ENCODE measurements at places on chromosomes 4 and X.

DNA sequence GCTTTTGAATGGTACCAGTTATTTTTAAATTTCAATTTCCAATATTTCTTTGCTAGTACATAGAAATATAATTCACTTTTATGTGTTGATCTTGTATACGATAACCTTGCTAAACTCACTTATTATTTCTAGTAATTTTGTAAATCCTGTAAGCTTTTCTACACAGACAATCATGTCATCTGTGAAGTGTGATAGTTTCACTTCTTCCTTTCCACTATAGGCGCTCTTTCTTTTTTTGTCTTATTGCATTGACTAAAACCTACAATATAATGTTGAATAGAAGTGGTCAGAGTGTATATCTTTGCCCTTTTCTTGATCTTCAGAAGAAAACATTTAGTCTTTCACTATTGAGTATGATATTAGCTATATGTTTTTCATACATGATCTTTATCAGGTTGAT, 76.6 kb downstream of the ZNF182 start:
- DNase-seq = no peak

DNA sequence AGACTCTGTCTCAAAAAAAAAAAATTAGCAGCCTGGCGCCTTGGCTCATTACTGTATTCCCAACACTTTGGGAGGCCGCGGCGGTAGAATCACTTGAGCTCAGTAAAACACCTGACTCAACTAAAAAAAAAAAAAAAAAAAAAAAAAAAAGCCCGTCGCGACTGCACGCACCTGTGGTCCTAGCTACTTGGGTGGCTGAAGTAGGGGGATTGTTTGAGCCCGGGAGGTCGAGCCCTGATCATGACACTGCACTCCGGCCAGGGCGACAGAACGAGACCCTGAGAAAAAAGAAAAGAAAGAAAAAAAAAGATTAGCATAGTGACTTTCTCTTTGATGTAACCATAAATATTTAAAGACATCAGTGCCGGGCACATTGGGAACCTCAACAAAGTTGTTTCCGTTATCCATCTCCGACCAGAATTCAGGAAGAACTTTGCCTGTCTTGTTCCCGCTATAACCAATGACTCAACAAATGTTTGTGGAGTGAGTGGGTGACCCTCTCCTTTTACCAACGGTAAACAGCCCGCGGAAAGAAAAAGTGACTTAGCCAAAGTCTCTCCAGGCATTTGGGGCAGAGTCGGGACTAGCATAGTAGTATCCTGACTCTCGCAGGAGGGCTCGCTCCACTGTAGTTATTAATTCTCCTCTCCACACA, 553 bp upstream of the MED28 start:
- DNase-seq = no peak

- no peak for DNase-seq
Measured at GRCh38 chrX:17854531-17854930, 6.6 kb downstream of the RAI2 start.

DNA sequence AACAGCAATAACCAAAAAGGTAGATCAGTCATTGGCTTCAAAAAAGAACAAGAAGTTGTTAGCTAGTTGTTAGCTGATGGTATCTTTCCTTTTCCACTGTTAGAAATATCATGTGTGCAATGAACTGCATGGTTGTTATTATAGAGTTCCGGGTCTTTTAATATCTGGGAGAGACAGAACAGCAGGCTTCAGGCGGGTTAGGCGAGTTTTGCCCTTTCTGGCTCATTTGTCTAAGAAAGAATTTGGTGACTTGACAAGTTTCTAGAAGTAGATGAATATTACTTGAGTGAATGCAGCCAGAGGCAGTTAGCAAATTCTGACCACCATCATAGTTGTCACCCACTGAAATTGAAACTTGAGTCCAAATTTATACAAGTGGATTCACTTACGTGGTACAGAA, 88.9 kb upstream of the MID1 start:
- no peak for DNase-seq

GRCh38 chr4:179595671-179596410, 2153.6 kb upstream of the AGA start:
- no peak for DNase-seq

DNA sequence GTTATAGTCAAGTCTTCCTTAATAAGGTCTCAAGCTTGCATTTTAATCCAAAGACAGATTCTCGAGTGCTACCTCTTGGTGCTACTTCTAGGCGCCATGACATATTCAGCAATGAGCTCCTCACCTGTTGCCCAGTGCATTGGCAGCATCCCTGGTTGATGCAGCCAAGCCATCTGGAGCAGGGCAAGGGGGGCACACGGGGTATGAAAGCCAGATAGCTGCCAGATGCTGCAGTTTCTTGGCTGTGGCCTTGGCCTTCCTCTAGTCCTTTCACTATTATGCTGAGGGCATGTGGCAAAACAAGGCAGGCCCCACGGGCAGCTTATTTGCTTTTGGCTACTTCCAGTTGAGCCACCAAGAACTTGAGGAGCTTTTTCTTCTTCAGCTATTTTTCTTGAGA, 168.6 kb upstream of the PGRMC2 start:
- DNase-seq = no peak

DNA sequence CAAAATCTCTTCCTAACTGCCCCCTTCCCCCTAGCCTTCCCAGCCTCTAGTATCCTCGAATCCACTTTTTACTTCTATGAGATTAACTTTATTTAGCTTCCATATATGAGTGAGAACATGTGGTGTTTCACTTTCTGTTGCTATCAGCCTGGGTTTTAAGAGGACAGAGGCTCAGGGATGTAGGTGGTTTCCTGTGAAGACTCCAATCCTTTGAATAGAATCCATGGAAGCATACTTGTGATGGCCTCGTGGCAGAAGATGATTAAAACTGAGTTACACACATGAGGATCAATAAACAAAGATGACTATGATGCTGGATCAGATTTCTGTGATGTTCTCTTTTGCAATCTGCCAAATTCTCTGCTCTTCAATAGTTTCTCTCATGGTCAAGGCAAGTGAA, 29.8 kb downstream of the CD99L2 start:
- no peak for DNase-seq

GRCh38 chrX:15204130-15204751, 65.6 kb downstream of the ASB9 start:
- DNase-seq = no peak

- no peak for DNase-seq
Measured at GRCh38 chrX:41863343-41864203, 59.8 kb downstream of the CASK start.

GRCh38 chrX:48802089-48802904, 430 bp downstream of the HDAC6 start:
- peak; percentile 20 for DNase-seq

DNA sequence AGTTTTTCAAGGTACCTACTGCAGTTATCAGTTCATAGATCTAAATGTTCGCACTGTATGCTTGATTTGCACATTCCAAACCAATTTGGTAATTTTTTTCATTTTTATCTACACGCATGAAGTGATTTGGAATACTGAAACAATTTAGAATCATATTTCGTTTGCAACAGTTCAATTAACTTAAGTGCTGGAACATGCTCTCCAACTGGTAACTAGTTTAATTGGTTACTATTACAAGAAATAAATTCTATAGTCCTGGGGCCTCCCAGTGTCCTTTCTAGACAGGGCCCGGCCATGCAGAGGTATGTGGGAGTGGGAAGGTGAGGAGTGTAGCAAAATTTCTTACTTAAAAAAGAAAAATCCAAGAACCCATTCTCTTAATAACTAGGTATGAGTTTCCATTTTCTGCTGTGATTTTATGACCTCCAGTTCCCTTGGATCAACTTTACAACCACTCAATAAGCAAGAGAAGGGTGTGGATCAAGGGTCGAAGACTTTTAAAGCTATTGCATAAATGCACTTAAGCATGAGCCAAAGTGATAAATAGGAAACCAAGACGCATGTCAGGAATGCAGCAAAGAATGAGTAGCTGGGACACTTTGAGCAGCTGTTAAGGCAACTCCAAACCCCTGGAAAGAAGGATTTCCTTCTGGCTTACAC, 106.9 kb downstream of the PPARGC1A start:
- DNase-seq = no peak

- no peak for DNase-seq
Measured at GRCh38 chrX:40266490-40267333, 169.0 kb upstream of the BCOR start.

DNA sequence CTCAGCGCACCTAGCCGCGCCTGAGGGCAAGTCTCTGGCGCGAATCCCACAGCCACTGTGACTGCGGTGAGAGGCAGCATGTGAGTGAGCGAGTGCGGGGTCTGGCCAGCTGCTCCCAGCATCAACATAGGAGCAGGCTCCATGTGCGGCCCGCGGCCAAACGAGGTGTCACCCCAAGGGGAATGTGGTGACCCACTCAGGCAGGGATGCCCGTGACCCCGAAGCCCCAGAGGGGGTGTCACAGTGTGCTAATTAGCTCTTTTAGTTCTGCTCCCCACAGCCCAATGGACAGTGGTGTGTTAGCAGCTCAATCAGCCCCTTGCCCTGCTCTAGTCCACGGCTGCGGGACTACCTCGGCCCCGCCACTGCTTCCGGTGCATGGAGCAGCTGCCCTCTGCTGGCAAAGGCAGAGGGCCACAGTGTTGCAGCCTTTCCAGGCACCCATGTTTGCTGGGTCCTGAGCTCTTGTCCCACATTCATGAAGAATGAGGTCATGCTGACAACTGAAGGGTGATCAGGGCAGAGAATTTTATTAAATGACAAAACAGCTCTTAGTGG, 61.4 kb downstream of the AGA start:
- DNase-seq = no peak

DNA sequence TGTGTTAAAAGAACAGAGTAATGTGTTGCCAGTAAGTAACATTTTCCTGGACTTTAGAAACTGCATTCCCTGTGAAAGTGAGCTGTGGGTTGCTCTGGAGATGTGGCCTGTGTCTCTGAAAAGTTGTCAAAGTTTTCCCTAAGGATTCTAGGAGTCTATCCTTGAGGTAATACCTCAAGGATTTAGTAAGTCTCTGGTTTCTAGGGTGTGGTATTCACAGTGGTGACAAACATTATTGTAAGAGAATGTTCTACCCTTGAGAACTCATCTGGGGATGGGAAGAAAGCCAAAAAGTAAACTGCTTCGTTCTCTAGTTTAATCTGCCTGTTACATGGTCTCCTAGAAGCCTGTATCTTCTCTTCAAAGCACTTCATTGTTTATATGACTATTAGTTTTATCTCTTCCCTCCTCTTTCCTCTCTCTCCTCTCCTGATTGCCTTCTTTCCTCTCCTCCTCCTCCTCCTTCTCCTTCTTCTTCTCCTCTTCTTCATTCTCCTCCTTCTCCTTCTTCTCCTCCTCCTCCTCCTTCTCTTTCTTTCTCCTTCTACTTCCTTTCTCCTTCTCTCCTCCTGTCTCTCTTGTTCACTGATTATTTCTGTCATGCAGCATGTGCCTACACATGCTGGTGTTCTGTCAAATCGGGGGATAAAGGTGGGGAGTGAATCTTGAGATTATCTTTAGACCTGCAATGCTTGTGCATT, 321.3 kb downstream of the PTTG2 start:
- DNase-seq = no peak

DNA sequence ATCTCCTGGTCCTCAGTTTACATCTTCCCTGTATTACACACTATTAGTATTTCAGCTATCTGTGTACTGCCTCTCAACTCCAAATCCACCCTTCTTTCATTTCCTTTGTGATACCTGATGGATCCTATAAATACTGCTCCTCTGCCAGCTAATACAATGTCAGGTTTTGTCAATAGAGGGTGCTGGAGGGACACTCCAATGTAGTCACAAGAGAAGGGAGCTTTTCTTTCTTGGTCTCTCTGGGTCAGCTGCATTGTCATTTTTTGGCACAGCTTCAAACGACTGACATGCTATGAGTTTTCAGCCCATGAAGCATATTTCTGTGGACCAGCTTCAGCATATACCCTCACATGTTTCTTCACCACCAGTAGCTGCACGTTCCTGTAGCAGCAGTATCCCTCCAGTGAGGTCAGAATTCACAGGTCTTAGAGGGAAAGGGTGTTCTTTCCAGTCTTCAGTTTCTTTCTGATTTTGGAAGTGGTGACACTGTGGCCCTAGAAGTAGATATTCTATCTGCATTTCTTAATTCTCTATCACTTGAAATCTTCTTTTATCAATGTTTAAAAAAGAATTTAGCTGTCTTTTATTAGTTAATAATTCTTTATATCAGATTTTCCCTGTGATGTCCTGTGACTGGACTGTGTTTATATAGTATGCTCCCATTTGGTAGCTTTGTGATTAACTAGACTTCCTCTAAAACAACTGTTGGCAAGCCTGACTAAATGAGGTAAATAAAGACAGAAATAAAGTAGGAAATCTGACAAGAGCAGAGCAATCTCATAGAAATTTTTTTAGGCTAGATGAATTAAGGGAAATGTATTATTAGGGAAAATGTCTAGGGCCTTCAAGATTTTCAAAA, 60.6 kb downstream of the GABRA2 start:
- no peak for DNase-seq

GRCh38 chr4:185820146-185821028, 8.4 kb upstream of the SORBS2 start:
- no peak for DNase-seq

- DNase-seq = no peak
Measured at GRCh38 chr4:183175631-183176232, 76.7 kb downstream of the WWC2 start.

GRCh38 chr4:33914386-33914785, 2329.9 kb downstream of the ARAP2 start:
- no peak for DNase-seq

DNA sequence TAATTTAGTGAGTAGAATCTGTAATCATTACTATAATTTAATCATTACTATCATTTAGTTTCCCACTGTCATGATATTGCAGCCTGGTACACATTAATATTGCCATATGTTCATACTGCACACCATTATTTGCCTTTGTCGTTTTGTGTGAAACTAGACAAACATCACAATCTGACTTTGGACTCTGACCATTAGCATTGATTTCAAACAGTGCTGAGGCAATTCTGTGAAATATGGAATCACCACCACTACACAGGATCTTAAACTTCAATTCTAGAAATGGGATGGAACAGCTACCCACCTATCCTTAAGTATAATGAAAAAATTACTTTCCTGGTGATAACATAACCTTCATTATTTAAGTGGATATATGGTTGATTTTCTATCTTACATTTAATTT, 98.3 kb downstream of the SORBS2 start:
- DNase-seq = no peak

DNA sequence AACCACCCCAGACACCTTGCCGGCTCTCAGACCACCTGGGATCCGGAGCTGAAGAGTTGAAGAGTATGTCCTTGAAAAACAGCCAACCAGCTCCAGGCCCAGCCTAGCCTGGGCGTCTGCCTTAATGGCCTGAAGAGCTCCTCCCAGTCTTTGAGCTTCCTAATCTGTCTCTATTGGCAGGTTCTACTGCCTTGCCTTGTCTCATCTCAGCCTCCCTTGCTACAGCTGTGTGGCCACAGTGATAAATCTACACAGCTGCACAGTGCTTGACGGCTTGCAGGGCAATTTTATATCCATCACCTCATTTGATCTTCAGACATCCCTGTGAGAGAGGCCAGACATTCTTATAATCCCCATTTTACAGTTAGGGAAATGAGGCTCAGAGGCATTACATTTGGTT, 19.9 kb downstream of the AWAT2 start:
- DNase-seq = no peak

DNA sequence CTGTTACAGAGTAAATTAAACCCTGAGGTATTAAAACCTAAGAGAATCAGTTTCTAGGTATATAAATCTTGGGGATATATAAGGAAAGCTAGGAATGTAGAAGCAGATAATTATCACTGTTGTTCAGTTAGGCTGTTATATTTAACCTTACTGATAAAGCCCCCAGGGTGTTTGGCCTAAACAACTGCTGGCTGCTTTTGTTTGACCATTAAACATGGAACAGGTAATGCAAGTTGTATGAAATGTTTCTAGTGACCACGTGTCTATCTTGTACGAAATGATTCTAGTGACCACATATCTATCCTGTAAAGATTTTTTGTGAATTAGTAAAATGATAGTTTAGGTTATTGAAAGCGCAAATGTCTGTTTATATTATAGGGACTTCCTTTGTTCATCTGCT, 52.6 kb downstream of the SGMS2 start:
- no peak for DNase-seq
